Large intestine (tissue), 12 donors: ENCODE measurements at places on chromosomes 6 and 20.

GRCh38 chr20:50865591-50865990 is 65.6 kb downstream of the ADNP start:
- DNase-seq, result no peak

- no peak for DNase-seq
Observed at GRCh38 chr6:81465859-81466258, 286.6 kb downstream of the TENT5A start.

GRCh38 chr20:32524829-32525501 is 60.2 kb downstream of the NOL4L start:
- no peak for DNase-seq

DNA sequence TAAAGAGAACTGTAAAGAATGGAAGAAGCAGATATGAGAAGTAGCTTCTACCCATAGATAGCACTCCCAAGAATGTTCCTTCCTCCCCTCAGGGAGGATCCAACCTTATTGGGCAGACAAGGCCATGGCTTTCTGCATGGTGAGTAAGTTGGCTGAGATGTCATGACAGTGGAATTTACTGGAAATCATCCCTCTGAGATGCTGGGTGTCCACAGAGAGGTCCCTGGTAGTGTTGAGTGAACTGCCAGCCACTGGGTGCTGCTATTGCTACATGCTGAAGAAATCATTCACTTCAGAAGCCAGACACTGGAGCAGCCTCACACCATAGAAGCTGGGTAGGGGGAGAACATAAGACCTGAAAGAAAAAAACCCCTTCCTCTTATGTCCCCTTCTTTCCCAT is 46.4 kb upstream of the FERMT1 start:
- no peak for DNase-seq

GRCh38 chr20:61514805-61515505 is 262.9 kb downstream of the CDH4 start:
- no peak for DNase-seq

GRCh38 chr6:35427435-35427834 is 24.7 kb upstream of the FANCE start:
- no peak for DNase-seq

DNA sequence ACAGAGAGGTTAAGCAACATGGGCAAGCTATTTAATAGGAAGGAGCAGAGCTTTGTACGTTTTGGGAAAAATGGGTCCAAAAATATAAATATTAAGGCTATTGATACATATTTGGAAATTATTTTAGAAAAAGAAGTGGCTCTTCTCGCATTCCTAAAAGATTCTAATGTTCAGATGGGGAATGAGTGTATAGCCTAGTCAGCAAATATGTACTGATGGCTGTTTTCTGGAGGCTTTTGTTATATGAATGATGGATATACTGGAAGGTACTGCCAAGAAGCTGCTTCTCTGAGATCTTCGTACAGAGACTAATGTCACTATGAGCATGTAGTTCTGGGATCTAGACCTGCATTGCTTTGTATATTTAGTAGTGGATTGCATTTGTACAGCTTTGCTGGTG is 71.7 kb downstream of the PLAGL1 start:
- no peak for DNase-seq

DNA sequence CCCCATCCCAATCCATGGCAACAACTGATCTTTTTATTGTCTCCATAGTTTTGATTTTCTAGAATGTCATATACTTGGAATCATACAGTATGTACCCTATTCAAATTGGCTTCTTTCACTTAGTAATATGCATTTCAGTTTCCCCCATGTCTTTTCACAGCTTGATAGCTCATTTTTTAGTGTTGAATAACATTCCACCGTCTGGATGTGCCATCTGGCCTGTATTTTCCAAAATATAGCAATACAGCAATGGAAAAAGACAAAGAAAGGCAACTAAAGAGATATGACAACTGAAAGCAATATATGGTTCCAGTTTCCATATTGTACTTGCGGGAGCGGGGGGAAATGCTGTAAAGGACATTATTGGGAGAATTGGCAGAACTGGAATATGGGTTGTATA is 166.4 kb upstream of the NT5E start:
- no peak for DNase-seq

- DNase-seq, result no peak
Observed at GRCh38 chr20:14997791-14998190, 660.4 kb upstream of the FLRT3 start.
